ENCODE measurements at places on chromosomes 7 and 10. TPM values are rescaled to one million over a fixed set of nuclear protein-coding genes. Genes with fewer than 3 reads are reported as not detected.

The C10orf105 gene
- 0.18 TPM for total RNA-seq

The SUN3 gene
- not detected for total RNA-seq

DNA sequence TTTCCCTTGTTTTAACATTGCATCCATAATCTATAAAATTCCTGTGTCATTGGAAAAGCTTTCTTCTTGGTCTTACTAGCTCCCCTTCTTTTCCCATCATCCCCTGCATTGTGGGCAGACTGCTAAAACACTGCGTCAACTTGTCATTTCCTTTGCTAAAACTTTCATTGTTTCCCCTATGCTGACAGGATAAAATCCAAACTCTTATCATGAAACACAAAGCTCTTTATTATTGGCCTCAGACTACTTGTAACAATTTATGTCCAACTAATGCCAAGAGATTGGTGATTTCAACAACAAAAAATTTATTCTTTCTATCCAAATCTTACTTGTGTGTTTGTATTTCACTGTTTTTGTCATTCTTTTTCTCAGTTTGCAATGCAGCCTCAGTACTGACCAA is 339.1 kb downstream of the HGF start:
- no peak for DNase-seq

DNA sequence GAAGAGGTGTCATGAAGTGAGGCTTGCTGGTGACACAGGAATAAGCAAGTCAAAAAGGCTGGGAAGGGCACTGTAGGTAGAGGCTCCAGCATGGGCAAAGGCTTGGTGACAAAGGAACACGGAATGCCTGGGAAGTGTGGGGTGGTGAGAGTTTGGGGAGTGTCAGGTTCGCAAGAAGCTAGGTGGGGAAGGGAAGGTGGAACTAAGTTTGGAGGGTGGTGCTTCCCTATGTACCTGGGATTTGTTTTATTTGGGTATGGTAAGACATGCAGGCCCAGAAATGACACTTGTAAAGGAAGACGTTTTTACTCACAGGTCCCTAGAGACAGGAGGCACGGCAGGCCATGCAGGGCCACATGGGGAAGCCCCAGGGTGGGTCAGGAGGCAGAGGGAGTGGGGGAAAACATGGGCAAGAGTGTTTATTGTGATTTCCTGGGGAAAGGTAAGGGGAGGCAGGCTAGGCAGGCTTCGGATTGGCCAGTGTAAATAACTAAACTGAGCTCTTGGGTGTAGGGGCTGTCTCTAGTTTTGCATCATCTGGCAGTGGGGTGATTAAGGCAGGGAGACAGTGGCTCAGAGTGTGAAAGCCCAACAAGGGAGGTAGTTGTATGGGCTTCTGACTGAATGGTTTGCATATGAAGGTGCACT is 52.1 kb downstream of the SH2D4B start:
- DNase-seq: no peak

DNA sequence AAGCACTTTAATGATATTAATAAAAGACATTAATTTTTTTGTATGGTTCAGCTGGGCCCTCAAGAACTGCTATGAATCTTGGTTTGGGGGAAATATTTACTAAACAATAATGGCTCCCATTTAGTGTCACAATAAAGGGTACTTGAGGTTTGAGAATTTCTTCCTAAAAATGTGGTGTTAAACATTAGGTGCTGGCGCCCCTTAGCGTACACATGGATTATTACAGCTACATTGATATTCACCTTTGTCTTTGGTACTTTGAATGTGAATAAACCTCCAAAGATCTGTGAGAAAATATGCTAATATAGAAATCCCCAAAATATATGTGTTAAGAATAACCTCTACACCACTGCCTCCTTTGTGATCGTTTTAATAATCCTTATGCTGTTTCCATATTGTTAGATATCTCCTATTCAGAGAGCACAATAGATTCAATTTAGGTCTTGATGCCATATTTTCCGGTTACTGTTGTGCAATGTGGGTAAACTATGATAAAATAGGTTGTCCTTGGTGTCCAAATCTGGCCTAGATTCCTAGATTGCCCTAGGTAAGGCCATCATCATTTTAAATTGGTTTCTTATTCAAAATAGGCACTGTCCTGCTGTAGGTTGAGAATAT is 161.8 kb upstream of the CACNA2D1 start:
- peak; percentile 41 for DNase-seq

- no peak for DNase-seq
These were observed 99.6 kb upstream of the TBX20 start for GRCh38 chr7:35353481-35353880.

Data from H7 (cell line).